GM23248 (cell line): ENCODE measurements at places on chromosomes 3 and 15.

- no peak for DNase-seq
Measured at GRCh38 chr3:181362378-181362777, 349.3 kb upstream of the SOX2 start.

- DNase-seq, result peak; percentile 77
Measured at GRCh38 chr15:63277038-63277892, at the start of gene APH1B. Gene APH1B (plus strand): TSS chr15:63277605. CDS start chr15:63277624, 19 bp downstream.

DNA sequence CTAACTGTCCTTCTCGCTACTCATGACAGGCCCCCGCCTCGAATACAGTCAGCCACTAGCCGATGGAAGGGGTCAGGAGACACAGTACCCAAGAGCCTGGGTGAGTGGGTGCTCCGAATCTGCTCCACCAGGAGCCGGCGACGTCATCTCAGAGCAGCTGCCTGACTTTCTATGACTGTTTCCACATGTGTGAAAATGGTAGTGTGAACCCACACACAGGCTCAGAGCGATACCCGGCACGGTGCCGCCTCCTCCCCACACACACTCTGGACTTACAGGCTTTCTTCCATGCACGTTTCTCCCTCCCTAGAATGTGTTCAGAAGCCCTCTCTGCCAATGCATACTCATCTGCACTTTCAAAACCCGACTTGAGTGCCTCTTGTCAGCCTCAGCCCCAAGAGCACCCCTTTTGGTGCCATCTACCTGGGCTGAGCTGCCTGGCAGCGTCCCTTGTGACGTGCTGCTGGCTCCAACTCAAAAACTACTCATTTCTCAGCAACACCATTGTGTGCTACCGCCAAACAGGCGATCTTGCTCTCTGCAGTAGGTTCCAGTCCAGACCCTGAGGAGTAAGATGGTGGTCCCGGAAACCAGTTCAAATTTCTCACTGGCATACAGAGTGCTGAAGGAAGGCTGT, 29.7 kb downstream of the VGLL4 start:
- DNase-seq, result peak; percentile 58

GRCh38 chr3:161401389-161401788, 30.1 kb upstream of the SPTSSB start:
- no peak for DNase-seq

- DNase-seq, result no peak
Measured at GRCh38 chr15:73979636-73980035, 12.5 kb downstream of the STOML1 start.

DNA sequence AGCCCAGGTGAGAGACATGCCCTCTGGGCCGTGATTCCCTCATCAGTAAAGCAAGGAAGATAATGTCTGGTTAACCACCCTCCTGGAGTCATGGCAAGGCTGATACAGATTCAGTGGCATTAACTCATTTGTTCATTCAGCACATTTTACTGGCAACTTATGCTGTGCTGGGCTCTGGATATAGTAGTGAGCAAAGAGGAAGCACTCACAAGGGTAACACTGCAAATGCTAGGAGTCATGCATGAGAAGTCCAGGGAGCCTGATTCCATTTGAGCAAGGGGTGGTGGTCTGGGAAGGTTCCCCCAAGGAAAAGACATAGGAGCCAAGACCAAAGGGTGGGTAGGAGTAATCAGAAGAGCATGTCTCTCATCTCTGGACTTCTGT, 50.2 kb downstream of the SMAD3 start:
- DNase-seq, result no peak
